ENCODE measurements at places on chromosomes 6 and 20. TPM values are rescaled to one million over a fixed set of nuclear protein-coding genes. Genes with fewer than 3 reads are reported as not detected.

DNA sequence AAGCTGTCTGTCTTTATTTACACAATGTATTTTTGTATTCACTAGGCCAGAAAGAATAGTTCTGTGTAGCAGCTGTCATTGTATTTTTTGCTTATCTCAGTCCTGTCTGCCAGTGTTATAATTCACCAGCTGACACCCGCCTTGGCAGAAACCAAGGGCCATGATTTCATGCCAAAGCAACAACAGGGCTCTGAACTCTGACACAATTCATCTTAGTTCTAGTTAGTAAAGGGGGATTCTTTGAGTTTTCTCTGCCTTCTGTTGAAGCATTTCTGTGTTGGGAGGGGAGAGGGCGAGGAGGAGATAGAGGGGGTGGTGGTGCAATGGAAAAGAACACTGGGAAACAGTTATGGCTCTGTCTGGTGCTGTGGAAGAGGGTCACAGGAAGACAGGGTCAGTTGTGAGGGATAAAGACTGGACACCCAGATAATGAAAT lies 684.6 kb upstream of the MARCKS start:
- no peak for DNase-seq

DNA sequence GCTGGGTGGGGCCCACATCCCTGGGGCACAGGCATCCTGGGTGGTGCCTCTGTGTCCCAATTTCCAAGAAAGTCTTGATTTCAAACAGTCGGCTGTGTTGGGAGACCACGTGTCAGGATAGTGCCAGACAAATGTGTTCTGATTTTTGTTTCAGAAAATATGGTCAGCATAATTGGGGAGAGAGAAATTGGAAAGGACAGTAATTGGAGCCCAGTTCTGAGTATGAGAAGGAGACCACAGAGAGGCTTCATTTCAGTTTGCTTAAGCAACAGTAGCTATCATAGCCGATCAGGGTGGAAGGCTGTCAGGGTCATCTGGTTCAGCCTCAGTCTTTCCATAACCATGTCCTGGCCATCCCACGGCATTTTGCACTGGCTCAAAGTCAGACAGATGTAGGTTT lies 220.7 kb downstream of the CDC5L start:
- DNase-seq = no peak

DNA sequence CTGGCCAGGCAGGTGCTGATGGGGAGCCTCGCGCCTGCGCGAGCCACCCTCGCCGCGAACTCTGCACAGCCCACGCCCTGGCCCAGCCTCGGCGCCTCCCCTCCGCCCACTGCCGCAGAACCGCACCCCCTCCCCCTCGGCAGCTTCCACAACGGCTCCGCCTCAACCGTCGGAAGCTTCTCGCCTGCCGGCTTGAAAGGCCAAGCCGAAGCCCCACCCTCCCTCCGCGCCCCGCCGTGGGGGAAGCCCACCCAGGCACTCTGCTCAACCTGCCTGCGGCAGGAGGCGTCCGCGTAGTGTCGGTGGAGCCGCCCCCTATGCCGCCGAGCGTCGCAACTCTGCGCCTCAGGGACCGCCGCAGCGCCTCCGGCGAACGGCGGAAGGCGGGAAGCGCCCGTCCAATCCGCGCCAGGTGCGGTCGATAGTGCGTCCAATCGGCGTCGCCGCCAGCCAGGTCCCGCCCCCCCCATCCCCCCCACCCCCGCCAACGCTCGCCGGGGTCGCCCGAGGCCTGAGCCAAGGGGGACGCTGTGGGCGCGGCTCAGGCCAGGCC lies at the start of gene SYCP2:
Gene SYCP2 (minus strand): TSS at position 342 of the 553 bp plus-strand sequence. CDS start 11,224 bp downstream, outside the sequence.
- no peak for DNase-seq

GRCh38 chr20:11305406-11305805 lies 612.3 kb upstream of the BTBD3 start:
- DNase-seq = no peak

GRCh38 chr20:21002486-21002885 lies 103.7 kb downstream of the LINC00237 start:
- DNase-seq = no peak

DNA sequence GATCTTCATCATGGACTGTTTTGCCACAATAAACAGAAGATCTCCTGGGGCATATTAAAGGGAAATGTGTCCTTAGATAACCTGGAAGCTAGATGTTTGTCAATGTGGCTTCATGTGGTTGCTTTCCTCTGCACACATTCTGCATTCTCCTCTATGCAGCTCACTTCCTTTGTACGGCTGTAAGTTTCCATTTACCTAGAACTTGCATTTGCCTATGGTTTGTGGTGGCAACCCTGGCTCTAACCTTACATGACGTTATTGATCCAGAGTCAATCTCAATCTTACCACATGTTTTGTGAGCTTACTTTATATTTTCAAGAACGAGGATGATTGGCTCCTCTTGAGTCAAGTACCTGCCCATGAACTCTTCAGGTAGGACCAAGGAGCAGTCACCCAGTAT lies 863.1 kb downstream of the MAFB start:
- no peak for DNase-seq

- DNase-seq = no peak
These were observed 71.4 kb downstream of the ARID1B start for GRCh38 chr6:156848533-156848932.

GRCh38 chr6:34673064-34673463 lies 23.5 kb downstream of the ILRUN start:
- DNase-seq = no peak

DNA sequence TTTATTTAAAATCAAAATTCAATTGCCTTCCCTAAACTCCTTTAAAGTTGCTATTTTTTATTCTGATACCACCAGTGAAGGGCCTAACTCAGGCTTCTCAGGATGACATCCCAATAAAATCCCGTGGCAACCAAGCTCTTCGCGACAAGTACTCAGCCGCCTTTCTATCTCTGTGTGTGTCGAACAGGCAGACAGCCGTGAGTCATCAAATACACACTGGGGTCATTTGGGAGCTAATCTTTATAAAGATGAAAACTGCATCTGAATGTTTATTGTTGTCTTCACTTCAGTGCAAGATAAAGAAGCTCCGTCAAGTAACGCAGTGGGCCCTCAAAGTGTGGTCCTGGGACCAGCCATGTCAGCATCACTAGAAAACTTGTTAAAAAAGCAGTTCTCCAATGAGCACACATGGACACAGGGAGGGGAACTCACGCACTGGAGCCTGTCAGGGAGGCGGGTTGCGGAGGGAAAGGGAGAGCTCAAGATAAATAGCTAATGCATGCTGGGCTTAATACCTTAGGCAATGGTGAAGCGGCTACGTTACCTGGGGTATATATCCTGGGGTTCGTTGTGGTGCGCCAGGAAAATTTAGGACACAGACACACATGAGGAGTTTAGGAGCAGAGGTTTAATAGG lies 119.3 kb downstream of the RNF144B start:
- DNase-seq = no peak

FNDC11 gene
- total RNA-seq = 1.9 TPM

Data from pulmonary artery endothelial cell (primary cell).